ENCODE measurements at places on chromosomes 11 and 22. TPM values are rescaled to one million over a fixed set of nuclear protein-coding genes. Genes with fewer than 3 reads are reported as not detected.

- ATAC-seq, result no peak
Measured at GRCh38 chr11:58775066-58775708, 43.4 kb upstream of the GLYAT start.

DNA sequence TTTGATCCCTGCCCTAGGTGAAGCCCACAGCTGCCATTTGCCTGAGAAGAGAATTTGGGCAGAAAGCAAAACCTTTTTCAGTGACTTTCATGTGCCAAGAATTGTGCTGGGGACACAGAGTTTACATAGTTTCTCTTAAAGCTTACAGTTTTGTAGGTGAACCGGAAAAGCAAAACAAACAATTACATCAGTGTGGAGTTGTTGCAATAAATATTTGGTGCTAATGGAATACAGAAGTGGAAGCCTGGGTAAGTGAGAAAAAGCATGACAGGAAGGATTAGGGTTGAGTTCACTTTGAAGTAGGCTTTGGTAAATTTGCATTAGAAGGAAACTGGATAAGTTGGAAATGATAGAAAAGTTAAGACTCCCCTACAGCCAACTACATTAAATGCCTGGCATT is 82.7 kb downstream of the RASSF10 start:
- no peak for ATAC-seq

DNA sequence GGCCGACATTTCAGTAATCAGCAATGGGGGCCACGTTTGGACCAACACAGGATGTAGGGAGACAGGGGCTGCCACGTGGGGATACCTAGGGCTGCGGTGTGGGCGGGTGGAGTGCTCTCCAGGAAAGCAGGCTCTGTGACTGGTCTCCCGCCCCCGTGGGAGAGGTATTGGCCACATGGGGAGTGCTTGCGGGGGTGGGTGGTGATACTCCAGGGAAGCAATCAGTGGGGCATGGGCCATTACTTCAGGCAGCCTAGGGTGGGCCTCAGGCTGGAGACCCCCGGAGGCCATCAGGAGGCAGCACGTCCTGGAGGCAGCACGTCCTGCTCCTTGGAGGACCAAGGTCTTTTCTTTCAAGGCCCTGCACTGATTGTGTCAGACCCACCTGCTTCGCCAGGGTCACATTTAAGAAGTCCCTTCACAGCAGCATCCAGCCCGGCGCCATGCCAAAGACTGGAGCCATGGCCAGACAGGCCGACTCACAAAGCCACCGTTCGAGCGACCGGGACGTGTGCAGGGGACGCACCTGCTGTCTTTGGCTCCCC is 3.0 kb upstream of the MUC2 start:
- no peak for ATAC-seq

- ATAC-seq, result no peak
Measured at GRCh38 chr11:87453531-87454089, 415.9 kb downstream of the TMEM135 start.

- no peak for ATAC-seq
Measured at GRCh38 chr11:121153472-121153871, 52.4 kb downstream of the TECTA start.

- no peak for ATAC-seq
Measured at GRCh38 chr11:114158421-114158820, 98.9 kb downstream of the ZBTB16 start.

DNA sequence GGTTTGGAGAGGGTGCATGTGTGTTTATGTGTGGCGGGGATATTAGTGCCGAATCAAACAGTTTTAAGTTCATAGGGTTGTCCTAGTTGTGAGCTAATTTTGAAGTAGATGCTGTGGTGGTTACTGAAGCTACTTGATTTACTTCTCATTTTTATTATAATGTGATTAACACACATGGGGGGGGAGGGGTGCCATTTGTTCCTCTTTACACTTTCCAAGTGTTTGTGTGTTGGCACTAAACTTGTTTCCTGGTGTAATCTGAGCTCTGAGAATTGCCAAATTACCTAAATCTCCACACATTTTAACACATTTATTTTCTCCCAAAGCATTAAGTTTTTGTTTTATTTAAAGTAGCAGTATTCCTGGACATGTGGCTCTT is 60.1 kb downstream of the ZNRF3 start:
- ATAC-seq, result no peak

- no peak for ATAC-seq
Measured at GRCh38 chr11:128714881-128715280, 21.0 kb downstream of the FLI1 start.

GRCh38 chr11:27310182-27310581 is 52.8 kb downstream of the CCDC34 start:
- no peak for ATAC-seq

GRCh38 chr11:86676010-86676409 is 3.6 kb upstream of the ME3 start:
- no peak for ATAC-seq

GRCh38 chr11:15815246-15816195 is 540.8 kb downstream of the SOX6 start:
- ATAC-seq, result no peak

MPZL3 gene
- total RNA-seq, result 3.8 TPM

BBOX1 gene
- 0.67 TPM for total RNA-seq

RBFOX2 gene
- 120 TPM for total RNA-seq

MFNG gene
- total RNA-seq, result 14.6 TPM

PPM1F gene
- total RNA-seq, result 78.0 TPM

OR4C3 gene
- not detected for total RNA-seq

NNMT gene
- 329 TPM for total RNA-seq

IGLL1 gene
- not detected for total RNA-seq

PDGFB gene
- 13.4 TPM for total RNA-seq

CRYAB gene
- 440 TPM for total RNA-seq
